ENCODE measurements at places on chromosomes 7 and 10. TPM values are rescaled to one million over a fixed set of nuclear protein-coding genes. Genes with fewer than 3 reads are reported as not detected.

Gene TWNK
- 35.2 TPM for total RNA-seq

Gene TBX20
- 2.2 TPM for total RNA-seq

Gene LIPN
- not detected for total RNA-seq

Gene SH2D4B
- total RNA-seq = 0.30 TPM

Gene ASAH2B
- total RNA-seq = 4.3 TPM

Gene EN2
- total RNA-seq = 5.5 TPM

All from A375 (cell line).